Activated CD4-positive, alpha-beta T cell treated with anti-CD3 and anti-CD28 coated beads, Interleukin-2, amount 50 U/mL, for 4 hours (primary cell): ENCODE measurements at places on chromosomes 7 and 10.

- no peak for DNase-seq
Measured at GRCh38 chr10:10247585-10247984, 770.1 kb upstream of the CELF2 start.

DNA sequence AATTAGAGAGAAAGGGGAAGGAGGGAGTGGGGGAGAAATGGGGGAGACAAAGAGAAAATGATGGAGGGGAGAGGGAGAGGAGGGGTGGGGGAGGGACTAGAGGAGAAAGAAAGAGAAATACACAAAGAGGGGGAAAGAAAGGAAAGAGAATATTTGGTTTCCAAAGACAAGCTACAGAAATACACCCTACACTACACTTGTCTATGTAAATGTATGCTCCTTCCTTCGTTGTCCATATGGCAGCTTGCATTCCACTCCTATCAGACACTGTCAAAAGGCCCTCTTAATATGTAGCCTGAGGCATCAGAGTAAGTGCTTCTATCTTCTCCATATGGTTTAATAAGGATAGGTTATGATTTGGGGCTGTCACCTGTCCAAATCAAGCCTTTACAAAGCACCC is 92.8 kb upstream of the FEZF1 start:
- DNase-seq, result no peak

- DNase-seq, result no peak
Measured at GRCh38 chr10:130128062-130128781, 8.0 kb upstream of the GLRX3 start.

GRCh38 chr7:46163246-46163645 is 242.2 kb upstream of the IGFBP3 start:
- no peak for DNase-seq

DNA sequence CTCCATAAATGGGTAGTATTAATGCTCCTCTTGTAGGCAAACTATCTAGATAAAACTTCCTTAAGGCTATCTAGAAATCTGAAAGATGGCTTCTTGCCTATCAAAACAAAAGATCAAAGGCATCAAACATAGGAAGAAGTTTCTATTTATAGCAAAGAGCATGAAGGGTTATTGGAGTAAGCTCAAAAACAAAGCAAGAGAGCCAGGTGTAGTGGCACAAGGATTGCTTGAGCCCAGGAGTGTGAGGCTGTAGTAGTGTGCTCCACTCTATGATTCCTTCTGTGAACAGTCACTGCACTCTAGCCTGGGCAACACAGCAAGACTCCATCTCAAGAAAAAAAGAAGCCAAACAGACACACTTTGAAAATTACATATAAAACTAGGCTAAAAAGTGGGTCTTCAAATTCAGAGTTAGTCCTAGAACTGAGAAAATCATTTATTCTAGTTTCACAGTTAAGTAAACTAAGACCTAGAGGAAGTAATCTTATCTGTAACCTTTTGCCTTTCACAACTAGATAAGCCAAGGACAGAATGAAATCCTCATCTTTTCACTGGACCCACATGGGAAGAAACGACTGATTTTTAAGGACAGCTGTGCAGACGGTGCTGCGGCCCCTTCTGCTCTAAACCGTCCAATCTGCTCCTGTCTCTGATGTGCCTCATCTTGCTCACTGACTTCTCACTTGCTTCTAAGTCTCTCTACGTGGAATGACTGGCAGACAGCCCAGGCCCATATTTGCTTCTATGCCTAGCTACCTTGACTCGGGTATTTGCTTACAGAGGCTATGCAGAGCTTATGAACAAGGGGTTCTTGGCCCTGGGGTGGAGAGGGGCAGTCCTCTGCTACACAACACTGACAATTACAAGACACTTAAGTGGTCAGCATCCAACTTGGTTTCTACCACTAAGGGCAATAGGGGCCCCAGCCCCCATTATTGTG is 50.0 kb downstream of the ESYT2 start:
- no peak for DNase-seq

DNA sequence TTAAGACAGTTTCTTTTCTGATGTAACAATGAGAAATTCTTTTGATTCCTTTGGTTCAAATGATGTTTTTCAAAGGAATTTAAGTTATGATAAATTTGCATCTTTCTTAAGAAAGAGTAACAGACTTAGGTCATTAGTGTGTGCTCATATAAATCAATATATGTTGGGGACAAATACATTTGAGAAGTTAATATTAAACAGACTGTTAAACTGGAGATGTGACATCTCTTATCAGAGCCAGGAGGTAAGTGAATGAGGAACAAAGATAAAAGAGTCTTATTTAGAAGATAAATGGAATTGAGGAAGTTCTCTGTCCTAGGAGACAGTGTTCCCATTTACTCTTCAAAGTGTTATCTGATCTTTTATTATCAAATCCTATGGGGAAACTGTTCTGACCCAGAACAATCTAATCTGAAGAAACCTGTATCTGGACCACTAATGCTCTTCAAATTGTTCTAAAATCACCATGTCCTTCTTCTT is 104.8 kb upstream of the LAMB4 start:
- no peak for DNase-seq

DNA sequence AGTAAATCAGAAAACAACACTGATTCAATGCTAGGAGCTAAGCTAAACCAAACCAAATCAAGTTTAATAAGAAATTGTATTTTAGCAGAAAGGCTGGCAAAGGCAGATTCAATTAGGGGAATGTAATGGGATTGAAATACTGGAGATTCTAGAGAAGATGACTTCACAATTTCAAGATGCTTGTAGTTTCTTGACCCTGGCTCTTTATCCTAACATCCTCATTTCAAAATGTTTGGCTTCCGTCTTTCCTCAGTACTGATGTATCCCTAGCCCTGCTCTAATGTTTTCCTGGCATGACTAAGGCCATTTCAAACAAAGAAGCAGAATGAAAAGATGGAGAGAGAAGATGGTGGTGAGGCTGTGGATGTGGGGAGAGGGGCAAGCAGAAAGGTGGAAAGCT is 2.7 kb upstream of the JCAD start:
- DNase-seq, result no peak

DNA sequence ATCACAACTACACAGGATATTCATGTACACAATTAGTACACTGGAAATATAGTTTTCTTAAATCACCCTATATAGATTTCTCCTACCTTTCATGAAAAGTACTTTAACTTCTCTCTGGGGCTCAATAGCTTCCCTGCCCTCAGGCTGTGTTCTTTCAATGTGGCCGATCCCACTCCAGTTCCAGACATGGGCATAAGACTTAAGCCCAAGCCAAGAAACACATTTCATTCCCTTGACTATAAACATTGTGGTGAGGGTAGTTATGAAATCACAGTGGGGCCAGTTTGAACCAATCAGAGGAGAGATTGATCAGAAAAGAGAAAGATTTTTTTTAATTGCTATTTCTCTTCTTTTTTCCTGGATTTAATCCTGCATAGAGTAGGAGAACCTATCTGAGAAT is 904.6 kb upstream of the SORCS1 start:
- DNase-seq, result no peak

- no peak for DNase-seq
Measured at GRCh38 chr10:35466661-35467060, 130.4 kb downstream of the CCNY start.

DNA sequence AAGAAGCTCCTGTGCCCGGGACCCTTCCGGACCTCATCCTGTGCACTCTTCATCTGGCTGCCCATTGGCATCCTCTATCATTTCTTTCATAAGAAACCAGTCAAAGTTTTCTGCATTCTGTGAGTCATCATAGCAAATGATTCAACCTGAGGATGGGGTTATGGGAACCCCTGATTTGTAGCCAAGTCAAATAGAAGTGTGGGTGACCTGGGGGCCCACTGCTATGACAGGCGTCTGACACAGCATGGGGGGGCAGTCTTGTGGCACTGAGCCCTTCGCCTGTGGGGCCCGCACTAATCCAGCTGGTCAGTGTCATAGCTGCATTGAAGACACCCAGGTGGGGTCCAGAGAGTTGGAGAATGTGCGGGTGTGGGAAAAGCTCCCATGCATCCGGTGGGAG is 230.4 kb downstream of the USP6NL start:
- DNase-seq, result no peak

DNA sequence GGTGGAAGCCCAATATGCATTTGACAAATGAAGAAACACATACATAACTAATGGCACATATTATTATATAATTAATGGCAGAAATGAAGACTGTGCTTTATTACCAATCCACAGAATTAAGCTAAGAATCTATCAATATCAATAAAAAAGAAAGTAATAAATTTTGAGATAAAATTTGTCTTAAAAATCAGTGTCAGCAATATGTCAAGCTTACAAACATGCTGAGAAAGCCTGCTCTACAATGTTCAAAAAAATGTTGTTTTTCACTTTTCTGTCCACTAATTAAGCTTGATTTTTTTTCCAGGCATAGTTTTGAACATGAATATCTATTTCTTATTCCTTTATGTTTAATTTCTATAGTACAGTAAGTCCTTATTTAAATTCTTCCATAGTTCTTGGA is 721.0 kb upstream of the LRRTM3 start:
- no peak for DNase-seq

DNA sequence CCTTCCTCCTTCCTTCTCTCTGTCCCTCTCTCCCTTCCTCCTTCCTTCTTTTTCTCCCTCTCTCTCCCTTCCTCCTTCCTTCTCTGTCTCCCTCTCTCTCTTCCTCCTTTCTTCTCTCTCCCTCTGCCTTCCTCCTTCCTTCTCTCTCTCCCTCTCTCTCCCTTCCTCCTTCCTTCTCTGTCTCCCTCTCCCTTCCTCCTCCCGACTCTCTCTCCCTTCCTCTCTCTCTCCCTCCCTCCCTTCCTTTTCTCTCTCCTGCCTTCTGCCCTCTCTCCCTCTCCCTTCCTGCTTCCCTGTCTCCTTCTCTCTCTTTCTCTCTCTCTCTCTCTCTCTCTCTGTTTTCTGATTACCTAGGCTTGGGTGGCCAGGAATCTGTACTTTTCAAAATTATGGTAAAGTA is 16.6 kb upstream of the GFRA1 start:
- DNase-seq, result no peak

GRCh38 chr7:108308903-108309302 is 147.3 kb downstream of the NRCAM start:
- DNase-seq, result no peak

GRCh38 chr7:123538189-123538714 is 3.9 kb upstream of the IQUB start:
- no peak for DNase-seq

DNA sequence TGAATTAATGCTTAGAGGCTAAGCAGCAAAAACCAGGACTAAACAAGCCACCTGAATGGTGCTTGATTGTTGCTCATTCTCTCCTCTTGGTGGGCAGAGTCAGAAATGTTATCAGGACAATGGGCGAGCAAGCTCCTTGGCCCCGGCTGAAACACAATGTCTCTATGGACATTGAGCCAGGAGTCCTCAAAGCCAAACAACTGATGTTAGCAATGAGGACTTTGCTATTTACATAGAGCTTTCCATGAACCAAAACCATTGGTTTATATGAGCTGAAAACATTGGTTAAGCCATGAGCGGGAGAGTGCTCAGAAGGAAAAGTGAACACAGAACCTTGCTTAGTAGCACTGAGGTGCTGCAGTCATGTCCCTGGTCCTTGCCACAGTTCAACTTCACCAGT is 21.5 kb upstream of the NPVF start:
- no peak for DNase-seq

DNA sequence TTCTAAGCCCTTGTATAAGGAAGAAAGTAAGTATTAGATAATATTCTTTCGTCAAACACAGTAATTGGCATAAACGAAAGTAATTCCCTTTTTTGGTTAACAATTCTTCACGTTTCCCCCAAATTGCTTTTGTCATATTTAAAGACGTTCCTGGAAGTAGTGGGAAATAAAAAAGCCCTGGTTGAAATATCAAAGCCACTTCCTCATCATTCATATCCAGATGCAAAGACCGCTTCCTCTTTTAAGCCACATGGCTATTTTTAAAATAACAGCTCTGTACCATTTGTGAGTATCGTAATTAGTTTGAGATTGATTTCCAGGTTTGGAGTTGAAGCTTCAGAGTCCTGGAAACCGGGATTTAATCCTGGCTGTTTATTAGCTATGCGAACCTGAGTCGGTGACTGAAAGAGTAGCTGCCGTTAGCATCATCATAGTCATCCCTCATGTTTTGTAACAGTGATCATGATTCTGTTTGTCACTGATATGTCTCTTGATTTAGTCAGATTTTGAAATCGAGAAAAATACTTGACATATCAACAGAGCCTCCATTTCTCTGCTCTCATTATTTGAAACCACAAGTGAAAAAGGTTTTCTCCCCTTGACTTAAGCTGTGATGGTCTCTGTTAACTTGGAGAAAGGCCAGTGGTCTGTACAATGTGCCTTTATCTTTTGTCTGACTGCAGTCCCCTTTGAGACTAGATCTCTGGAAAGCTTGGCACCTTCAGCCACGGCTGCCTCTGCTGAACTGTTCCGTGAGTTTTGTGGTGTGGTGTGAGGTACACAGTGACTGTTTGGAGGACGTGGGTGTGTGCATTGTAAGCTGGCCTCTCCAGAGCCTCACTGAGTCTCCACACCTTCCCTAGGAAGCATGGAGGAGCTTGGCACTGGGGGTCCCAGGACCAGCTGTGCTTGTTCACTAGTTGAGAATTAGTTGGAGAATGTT is 18.1 kb downstream of the OPTN start:
- DNase-seq, result no peak

- no peak for DNase-seq
Measured at GRCh38 chr7:38057829-38058228, 120.2 kb upstream of the STARD3NL start.

DNA sequence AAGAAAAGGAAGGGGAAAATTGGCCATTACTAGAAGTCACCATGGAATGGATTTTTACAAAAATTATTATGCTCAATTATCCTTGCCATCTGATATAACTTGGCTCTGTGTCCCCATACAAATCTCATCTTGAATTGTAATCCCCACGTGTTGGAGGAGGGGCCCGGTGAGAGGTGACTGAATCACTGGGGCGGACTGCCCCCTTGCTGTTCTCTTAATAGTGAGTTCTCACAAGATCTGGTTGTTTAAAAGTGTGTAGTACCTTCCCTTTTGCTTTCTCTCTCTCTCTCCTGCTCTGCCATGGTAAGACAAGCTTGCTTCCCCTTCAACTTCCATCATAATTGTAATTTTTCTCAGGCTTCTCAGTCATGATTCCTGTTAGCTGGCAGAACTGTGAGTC is 1023.6 kb downstream of the XPNPEP1 start:
- DNase-seq, result no peak

DNA sequence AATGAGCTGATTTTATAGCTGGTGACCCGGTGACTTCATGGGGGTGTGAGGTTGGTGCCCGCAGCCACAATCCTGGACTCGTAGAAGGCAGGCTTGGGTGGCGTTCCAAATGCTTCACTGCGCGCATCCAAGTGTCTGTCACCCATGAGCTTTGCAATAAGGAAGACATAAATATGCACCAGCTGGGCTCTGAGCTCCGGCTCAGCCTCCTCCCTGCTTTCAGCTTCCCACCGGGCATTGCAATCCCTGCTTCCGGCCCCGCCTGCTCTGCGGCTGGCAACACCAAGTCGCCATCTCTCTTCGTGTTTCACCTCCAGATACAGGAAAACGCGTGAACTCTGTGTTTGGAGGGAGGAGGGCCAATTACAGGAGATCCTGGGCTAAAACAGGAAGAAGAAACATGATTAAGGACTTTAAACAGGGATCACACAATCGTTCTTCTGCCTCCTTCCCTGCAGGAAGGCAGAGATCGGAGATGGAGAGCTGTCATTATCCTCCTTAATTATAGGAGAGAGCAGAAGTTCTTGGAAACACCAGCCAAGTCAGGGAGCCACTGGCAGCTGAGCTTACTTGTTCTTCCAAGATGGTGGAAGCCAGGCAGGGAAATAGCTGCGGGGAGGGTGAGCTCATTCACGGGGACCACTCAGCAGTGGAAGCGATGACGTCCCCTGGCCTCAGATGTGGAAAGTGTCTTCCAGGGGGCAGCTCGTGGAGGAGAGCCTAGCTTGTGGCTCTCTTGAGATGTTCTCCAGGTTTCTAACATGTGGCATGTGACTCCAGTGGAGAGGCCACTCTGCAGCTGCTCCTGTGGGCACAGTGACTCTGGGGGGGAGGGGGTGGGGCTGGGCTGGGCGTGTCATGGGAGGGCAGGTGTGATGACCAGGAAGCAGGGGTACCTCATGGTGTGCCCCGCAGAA is 134.9 kb downstream of the CAMK1D start:
- DNase-seq, result no peak
